Inflammatory macrophage treated with lipopolysaccharide for 4 hours (primary cell): ENCODE measurements at places on chromosomes 6 and 20.

DNA sequence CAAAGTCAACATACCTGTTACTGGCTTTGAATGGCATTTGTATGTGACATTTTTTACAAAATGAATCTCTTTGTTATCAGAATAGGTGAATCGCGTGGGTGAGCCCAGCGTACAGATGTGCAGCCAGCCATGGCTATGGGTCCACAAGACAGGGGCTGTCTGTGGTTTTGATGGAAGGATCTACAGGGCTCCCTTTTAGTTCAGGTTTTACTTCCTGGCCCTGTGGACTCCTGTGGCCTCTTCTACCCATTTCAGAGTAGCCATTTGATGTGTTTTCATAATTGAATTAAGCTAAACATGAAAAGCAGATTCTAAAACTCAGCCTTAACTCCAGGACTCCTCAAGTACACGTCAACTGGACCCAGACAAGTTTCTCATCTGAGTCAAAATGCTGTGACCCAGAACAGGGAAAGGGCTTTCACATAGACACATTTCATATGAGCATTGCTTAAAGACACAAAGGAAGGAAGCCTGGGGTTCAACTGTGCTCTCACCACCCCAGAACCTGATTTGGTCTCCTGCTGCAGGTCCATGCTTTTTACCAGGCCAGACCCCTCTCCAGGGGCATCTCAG is 105.3 kb upstream of the NAA20 start:
- DNase-seq: no peak

GRCh38 chr20:38184101-38184500 is 19.0 kb upstream of the TGM2 start:
- DNase-seq: no peak

DNA sequence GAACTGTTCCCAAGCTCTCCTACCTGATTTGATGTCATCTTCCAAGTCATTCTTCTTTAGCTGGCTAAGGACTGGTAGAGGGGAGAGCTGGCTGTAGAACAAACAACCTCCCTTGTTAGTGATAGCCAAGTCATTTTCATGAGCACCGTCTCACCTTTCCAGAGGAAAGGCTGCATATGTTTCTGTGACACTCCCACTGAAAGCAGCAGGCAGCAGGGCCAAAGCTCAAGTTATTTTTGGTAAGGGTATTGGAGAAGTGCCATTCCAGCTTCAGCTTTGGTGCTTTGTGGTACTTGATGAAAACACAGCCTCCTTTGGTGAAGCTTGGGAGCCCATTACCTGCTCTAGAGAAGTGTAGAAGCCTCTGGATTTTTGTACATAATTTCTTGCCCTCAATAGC is 5.4 kb upstream of the DOK5 start:
- DNase-seq: no peak

DNA sequence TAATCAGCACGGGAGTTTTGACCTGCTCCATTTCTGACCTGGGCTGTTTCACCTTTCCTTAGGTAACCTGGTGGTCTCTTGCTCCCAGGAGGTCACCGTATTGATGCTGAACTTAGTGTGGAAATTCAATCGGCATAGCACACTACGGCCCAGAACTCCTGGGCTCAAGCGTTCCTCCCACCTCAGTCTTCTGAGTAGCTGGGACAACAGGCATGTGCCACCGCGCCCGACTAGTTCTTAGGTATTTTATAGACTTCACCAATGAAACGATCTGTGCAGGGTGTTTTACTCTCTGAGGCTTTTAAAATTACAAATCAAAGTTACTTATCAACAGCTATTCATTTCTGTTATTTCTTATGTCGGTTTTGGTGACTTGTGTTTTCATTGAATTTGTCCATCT is 42.1 kb downstream of the ATG5 start:
- DNase-seq: no peak
